ENCODE measurements at places on chromosomes 16 and 17.

DNA sequence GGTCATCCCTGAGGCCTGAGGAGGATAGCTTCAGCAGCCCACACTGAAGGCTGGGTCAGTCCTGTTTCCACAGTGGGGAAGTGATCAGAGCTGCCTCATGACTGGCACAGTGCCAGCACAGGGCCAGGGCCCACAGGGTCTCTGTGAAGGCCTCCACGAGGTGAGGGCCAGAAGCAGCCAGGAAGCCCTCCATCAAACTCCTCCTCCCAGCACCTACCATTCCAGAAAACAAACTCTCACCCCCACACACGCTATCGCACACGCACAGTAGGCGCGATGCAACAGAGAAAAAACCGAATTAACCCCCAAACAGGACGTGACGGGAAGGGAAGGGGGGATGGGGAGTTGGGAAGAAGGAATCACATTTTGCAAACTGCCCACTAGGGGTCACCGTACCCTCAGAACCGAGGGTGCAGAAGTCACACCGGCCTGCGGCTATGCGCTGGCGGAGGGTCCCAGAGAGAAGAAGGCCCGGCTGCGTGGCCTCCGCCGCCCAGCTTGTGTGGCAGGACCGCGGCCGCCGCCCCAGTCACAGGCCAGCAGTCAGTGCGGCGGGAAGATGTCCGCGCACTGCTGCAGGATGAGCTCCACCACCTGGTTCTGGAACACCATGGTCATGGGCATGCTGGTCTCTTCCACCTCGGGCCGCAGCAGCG is 37.6 kb downstream of the ARHGAP27 start:
- DNase-seq = peak; percentile 94

DNA sequence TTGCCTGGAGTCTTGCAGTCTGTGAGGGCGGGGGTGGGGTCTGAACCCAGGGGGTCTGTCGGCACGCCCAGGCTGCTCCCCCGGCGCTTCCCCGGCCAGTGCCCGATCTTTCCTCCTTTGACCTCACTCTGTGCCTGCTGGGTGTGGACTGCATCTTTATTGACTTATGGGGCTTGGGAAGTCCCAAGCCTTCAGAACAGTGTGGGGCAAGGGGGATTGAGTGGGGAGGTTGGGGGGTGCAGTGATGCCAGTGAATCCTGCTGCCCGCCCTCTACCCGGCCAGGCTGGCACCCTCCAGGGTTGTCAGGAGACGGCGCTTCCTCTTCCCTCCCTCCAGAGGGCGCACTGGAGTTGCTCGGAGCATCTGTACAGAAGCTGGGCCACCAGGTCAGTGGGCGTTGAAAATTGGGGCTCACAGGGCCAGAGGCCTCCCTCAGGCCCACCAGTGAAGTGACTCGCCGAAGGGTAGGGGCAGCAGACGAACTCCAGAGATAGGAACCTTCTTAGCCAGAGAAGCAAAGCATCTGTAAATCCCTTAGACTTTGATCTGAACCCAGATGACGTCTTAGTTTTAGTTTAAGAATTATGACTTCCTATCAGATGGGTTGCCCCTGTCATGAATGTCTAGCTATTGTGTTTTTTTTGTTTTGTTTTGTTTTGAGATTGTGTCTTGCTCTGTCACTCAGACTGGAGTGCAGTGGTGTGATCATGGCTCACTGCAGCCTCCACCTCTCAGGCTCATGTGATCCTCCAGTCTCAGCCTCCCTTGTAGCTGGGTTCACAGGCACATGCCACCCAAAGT is 184.8 kb upstream of the CIBAR2 start:
- peak; percentile 85 for DNase-seq

DNA sequence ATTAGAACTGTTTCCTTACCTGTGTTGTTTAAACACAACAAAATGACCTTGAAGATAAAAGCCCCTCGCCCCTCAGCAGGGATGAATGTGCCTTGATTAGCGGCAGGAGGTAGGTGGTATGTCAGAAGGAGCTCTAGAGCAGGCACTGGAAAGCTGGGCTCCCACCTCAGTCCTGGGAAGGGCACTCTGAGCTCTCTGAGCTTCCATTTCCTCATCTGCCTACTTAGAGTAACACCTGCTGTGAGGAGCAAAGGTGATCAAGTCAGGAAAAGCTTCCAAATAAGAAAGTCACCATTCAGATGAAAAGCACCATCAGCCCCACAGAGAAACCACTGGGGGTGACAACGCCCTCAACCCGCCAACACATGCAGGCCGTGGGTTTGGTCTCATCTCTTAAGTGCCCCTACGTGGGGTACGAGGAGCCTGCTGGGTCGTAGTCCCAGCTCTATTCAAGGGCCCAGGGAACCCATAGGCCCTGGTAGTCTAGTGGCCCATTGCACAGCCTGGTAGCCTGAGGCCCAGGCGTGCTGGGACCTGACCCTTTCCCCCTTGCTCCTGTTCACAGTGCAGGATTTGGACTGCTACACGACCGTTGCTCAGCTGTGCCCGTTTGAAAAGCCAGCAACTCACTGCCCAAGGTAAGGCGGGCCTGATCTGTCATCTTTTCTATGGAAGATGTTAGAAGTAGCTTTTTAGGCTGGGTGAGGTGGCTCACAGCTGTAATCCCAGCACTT is 57.3 kb downstream of the CRISPLD2 start:
- DNase-seq = no peak

DNA sequence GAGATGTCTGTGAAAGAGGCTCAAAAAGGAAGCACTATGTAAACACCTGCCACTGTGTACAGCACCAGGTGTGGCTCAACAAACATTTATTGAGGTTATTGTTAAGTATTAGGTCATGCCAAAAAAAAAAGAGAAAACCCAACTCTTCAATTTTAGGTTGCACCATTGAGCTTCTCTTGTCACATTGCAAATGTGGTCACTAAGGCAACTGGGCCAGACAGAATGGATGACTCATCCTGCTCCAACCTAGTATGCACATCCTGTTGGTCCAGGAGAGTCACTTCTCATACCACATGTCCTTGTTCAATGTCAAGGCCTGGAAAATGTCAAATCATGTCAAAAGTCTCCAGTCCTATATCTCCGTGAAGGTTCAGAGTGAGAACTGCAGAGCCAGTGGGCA is 25.0 kb downstream of the HOXB1 start:
- peak; percentile 96 for DNase-seq

GRCh38 chr17:8466456-8466855 is 30.8 kb downstream of the NDEL1 start:
- no peak for DNase-seq

DNA sequence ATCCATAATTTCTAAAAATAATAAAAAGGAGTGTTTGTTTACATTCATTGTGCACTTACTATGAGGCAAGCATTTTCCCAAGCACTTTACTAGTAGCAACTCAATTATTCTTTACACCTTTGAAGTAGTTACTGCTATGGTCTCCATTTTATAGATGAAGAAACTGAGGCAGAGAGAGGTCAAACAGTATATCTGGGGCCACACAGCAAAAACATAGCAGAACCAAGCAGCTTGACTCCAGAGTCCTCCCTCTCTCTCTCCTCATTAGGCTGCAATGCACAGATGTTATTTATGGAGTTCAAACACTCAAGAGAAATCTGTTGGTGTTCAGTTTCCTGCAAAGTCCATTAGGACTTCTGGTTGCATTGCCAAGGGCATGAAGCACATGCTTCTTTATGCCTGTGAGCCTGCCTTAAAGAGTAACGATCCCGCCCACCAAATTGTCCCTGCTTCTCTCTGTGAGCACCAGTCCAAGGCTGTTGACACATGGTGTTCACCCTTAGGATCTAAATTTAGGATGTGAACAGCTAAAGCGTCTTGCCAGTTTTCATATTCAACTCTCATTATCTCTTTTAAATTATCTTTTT is 44.0 kb downstream of the GPRC5B start:
- DNase-seq = no peak

- DNase-seq = no peak
Observed at GRCh38 chr17:77392376-77393273, 251.9 kb downstream of the SEC14L1 start.

GRCh38 chr17:74390680-74391653 is 23.7 kb downstream of the GPR142 start:
- no peak for DNase-seq

DNA sequence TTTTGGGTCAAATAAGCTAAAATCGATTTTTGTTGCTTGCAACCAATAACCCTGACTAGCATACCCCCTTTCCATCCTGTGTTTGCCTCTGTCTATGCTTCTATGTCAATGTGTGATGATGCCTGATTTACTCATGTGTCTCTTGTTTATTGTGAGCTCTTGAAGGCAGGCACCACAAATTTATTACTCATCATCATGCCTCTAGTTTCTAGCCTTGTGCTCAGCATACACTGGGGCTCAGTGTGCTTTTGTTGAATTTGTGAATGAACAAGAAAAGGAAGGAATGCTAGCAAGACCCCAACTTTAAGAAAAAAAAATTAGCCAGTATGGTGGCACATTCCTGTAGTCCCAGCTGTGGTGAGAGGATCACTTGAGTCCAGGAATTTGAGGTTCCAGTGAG is 119.1 kb upstream of the GPR139 start:
- no peak for DNase-seq

- DNase-seq = no peak
Observed at GRCh38 chr17:82794781-82795482, 43.1 kb downstream of the TBCD start.

- no peak for DNase-seq
Observed at GRCh38 chr17:27408891-27409290, 47.4 kb upstream of the KSR1 start.

- DNase-seq = no peak
Observed at GRCh38 chr16:56956756-56957155, 5.0 kb upstream of the CETP start.

GRCh38 chr16:27253526-27253930 is 15.0 kb downstream of the NSMCE1 start:
- no peak for DNase-seq

GRCh38 chr17:27975146-27976011 is 67.1 kb upstream of the NLK start:
- DNase-seq = no peak

- DNase-seq = peak; percentile 20
Observed at GRCh38 chr17:71460943-71461342, 659.9 kb upstream of the SOX9 start.

GRCh38 chr16:74450967-74451760 is 29.9 kb upstream of the CLEC18B start:
- no peak for DNase-seq

DNA sequence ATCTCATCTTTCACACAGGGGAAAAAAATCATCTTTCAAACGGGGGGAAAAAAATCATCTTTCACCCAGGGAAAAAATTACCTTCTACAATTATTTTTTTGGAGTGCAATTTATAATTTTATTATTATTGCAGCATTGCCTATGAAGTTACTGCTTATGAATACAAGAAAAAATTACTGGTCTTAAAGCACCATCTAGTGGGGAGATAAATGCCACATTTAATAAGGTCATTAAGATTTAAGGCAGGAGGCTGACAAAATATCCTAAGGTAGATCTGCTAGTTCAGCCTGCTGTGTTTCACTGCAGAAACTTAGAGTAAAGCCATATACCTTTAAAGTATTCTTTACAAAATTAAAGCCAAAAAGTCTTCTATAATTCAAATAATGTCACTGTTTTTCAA is 13.7 kb downstream of the SHCBP1 start:
- peak; percentile 57 for DNase-seq

GRCh38 chr16:61295311-61295710 is 740.9 kb downstream of the CDH8 start:
- DNase-seq = no peak

- no peak for DNase-seq
Observed at GRCh38 chr16:74466872-74467271, 45.6 kb upstream of the CLEC18B start.

GRCh38 chr16:55436587-55436986 is 42.4 kb upstream of the MMP2 start:
- DNase-seq = no peak

DNA sequence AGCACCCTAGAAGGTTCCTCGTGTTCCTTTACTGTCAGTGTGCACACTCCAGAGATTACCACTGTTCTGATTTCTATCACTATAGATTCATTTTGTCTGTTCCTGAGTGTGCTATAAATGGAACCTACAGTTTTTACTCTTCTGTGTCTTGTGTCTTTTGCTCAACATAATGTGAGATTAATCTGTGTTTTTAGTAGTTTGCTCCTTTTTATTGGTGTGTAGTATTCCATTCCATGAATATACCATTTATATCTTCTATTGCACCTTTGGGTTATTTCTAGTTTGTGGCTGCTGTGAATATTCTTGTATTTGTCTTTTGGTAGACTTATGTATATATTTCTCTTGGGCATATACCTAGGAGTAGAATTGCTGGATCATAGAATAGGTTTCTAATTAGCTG is 68.2 kb downstream of the AP2B1 start:
- DNase-seq = no peak

GRCh38 chr17:40503154-40503553 is 1.7 kb upstream of the TNS4 start:
- DNase-seq = no peak

DNA sequence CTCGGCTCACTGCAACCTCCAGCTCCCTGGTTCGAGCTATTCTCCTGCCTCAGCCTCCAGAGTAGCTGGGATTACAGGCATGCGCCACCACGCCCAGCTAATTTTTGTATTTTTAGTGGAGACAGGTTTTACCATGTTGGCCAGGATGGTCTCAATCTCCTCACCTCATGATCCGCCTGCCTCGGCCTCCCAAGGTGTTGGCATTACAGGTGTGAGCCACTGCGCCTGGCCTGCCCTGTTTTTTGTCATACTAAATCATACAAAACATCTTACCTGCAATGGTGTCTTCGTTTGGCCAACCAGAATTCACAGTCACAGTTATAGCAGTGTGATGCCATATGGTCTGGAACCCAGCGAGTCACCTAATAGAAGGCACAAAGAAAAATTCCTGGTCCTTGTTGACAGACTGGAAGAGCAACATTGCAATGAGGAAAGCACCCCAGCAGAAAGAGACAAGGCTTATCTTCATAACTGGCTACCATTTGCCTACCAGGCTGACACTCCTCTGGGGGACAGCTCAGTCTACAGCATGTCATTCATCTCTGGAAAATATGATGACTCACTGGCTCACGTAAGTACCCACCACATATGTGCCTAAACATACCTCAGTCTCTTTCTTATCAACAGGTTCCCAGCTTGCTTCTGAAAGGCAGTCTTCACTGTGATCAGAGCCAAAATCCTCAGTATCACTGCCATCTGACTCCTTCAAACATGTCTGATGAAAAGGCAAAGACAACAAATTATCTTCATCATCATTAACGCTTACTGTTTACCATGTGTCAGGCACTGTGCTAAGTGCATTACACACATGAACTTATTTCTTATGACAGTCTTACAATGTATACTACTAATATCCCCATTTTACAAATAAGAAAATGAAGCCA is 4.3 kb upstream of the HSF5 start:
- peak; percentile 38 for DNase-seq

GRCh38 chr17:82097919-82098168 is 192 bp downstream of the FASN start:
- DNase-seq = no peak

DNA sequence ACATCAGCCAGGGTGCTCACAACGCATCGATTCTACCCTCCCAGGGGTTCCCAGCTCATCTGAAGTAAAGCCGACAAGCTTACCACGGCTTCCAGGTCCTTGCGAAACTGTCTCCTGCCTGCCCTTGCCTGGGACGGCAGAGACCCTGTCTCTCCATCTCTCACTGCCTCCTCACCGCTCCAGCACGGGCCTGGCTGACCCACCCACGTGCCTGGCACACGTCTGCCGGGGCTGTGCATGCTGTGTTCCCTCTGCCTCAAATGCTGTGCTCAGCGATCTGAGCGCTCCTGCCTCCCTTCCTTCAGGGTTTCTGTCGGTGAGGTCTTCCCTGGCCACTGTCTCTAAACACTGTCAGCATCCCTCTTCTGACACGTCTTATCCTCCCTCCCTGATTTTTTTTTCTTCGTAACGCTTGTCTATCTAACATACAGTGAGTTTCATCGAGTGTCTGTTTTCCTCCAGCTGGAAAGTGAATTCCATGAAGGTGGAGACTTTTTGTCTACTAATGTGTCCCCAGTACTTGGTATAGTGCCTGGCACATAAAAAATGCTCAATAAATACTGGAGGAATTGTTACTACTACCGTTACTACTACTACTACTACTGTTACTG is 208.4 kb downstream of the IRF8 start:
- peak; percentile 48 for DNase-seq

Data from common myeloid progenitor, CD34-positive (primary cell).